G401 (cell line): ENCODE measurements at places on chromosomes 7 and 10.

DNA sequence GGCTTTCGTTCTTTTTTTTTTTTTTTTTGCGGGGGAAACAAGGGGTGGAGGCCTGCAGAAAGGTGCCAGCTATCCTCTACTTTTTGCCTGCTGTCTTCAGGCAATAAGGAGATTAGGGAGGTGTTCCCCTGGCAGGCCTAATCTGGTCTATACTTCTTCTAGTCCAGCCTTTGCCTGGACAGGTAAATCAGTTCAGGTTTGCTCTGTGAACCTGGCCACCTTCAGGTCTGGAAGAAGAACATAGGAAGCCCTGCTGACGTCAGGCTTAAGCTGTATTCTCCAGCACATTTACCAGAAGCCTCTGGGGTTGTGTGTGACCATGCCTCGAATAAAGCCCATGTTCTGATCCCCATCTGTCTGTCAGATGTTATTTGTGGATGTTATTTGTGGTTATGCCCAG is 115.4 kb downstream of the SDK1 start:
- no peak for DNase-seq

DNA sequence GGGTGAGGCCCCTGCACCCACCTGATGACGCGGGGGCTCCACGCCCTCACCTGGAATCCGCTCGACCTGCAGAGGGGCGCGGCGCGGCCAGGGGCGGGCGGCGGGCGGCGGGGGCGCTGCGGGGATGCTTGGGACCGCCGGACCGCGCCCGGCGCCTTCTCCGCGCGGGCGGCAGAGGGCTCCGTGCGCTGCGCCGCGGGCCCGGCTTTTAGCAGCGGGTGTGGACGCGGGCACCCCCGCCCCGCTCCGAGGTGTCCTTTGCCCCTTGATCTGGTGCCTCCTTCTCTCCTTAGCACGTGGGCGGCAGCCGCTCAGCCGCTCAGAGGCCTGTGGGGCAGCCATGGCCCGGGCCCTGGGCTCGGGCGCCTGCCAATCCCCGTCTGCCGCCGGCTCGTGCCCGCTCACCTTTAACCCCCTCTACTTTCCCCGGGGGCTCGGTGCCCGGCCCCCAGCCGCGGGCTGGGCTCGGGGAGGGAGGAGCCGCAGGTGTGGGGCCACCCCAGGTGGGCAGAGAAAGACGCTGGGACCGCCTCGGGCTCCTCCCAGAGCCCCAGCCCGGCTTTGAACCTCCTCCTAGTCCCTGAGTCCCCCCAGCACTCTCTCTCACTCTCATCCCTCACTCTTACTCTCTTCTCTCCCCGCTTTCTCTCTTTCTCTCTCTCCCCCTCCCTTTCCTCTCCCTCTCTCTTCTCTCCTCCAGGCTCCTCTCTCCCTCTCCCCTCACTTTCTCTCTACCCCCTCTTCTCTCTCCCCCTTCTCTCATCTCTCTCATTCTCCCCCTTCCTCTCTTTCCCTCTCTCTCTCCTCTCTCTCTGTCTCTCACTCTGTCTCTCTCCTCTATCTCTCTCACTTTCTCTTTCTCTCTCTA is 19.7 kb upstream of the VPS37D start:
- no peak for DNase-seq

GRCh38 chr7:52691257-52691656 is 344.2 kb upstream of the POM121L12 start:
- DNase-seq, result no peak

DNA sequence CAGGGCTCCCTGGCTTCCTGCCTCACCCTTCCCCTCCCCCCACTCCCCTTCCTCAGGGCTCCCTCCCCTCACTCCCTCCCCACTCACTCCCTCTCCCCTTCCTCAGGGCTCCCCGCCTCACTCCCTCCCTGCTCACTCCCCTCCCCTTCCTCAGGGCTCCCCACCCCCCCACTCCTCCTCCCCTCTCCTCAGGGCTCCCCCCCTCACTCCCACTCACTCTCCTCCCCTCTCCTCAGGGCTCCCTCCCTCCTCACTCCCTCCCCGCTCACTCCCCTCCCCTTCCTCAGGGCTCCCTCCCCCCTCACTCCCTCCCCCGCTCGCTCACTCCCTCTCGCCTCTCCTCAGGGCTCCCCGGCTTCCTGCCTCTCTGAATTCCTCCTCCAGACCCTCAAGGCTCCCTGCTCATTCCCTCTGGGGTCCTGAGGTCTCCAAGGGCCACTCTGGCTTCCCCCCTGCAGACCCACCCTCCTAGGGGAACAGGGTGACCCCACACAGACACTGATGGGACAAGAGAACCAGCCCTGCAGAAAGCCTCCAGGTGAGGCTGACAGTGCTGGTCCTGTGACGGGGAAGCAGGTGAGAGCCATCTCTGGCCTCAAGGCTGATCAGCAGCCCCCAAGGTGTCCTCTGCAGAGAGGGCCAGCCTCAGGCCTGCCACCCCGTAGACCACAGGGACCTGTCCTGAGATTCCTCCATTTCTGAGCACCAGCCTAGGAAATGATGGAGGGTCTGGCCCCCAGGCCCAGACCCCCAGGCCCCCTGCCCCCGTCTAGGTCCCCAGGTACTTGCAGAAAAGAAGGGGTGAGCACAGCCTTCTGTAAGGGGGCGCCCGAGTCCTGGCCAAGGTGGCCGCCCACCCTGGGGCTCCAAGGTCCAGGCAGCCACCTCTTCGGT is 47.2 kb downstream of the PWWP2B start:
- no peak for DNase-seq

GRCh38 chr7:100485471-100485876 is 1.7 kb downstream of the NYAP1 start:
- no peak for DNase-seq

GRCh38 chr7:27605689-27606269 is 56.9 kb downstream of the HIBADH start:
- DNase-seq, result no peak

DNA sequence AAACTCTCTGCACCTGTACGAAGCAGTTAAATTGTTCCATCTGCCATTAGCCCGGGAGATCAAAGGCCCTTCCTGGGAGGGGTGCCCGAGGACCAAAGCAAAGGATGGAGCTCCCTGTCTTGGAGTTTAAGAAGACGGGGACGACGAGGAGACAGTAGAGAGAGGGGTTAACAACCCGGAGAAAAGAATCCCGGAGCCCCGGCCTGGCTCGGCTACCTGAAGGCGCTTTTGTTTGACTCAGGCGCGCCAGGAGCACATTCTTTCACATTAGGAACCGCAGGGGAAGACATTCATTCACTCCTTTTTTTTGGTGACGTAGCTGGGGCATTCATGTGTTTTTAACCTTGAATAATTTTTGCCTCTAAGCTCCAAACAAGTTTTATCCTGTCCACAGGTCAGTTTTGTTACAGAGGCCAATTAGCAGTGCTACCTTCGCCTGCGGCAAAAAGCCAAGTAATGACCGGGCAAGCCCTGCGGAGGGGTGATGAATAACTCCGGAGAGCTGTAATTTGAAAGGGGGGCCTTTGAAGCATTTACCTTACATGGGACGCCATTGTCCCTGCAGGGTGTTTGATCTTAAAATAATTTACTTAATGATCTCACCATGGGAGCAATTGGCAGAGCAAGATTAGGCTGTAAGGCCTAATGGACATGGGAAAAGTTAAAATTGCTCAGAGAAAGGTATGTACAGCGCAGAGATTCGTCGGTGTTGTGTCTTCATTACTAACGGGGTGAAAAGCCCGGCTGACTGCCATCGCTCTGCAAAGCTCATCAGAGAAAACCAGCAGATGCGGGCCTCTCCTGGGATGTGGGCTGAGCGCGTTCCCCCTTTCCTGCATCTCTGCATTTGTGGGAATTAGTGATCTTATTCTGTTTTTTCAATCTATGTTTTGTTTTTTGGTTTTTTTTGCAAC is 258.0 kb upstream of the SP4 start:
- no peak for DNase-seq

GRCh38 chr10:45438466-45439090 is 64.6 kb downstream of the ALOX5 start:
- no peak for DNase-seq
